ENCODE measurements at places on chromosomes 1 and 21. TPM values are rescaled to one million over a fixed set of nuclear protein-coding genes. Genes with fewer than 3 reads are reported as not detected.

DNA sequence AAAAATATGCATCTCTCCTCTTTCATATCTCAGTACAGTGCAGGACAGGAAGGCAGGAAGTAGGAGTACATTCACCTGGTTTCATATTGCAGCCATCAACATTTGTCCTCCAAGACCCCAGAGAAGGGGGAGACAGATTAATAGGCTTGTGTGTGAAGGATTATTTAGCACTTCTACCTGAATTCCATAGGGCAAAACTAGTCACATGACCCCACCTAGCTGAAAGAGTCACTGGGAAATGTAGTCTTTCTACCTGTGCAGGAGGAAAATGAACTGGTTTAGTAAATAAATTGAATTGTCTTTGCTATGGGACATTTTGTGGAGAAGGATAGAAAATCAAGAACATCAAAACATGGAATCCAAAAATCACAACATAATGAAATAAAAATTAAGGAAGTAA is 13.9 kb upstream of the TRIM33 start:
- no peak for DNase-seq

DNA sequence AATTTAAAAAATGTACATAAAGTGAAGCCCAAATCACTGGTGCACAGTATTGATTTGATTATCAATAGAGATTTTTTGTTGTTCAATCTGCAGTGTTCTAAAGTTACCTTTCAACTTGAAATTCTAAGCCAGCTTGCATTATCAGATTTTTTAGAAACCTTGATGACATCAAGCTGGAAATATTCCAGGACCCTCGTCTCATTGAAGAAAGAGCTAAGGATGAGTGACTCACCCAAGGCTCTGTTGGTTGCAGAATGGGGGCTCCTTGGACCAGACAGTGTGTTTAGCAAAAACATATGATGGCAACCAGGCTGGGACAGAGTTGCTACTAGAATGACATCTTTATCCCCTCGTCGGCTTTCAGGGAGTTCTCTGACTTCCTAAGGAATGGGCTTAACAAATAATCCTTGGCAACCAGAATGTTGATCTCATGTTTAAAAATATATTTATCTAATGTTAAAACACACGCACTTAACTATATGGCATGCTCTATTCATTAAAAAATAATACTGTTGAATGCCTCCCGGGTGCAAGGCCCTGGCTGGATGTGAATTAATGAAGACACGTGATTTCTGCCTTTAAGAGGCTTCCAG is 79.7 kb downstream of the RUNX3 start:
- DNase-seq: no peak

GRCh38 chr1:178066908-178067614 is 26.8 kb upstream of the RASAL2 start:
- DNase-seq: no peak

DNA sequence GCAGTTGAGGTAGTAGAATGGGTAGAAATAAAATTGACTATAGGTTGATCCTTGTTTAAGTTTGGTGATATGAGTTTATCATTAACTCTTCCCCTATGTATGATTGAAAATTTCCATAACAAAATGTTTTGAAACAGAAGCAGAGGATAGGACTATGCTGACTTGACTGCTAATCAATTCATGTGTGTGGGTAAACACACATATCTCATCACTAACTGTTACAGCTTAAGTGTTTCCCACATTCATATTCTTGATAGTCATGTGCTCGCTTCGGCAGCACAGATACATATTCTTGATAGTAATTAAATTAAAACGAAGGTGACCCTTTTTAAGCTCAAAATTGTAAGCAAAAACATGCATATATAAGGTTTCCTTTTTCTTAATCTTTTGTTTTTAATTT is 68.2 kb upstream of the SAMSN1 start:
- DNase-seq: no peak

Gene YIPF1
- 21.8 TPM for total RNA-seq

DNA sequence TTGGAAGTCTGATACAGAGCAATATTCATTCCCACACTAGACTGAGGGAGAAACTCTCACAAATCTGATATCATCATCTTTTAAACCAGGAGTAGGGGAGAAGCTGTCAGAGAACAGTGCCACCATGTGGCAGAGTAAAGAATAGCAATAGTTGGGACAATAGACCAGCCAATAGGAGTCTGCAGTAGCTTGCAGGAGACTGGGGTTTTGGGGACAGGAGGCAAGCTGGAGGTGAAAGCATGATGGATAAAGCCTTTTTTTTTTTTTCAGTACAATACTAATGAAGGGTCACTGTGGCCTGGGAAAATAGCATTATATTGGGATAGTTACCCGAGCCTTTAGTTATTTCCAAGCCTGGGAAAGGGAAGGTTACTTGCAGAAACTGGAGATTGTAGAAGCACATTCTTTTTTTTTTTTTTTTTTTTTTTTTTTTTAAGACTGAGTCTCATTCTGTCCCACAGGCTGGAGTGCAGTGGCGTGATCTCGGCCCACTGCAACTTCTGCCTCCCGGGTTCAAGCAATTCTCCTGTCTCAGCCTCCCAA is 120.7 kb downstream of the S1PR1 start:
- DNase-seq: peak; percentile 40

GRCh38 chr1:61536174-61537108 is 188.5 kb downstream of the TM2D1 start:
- no peak for DNase-seq

GRCh38 chr1:154445040-154445472 is 39.9 kb downstream of the IL6R start:
- DNase-seq: no peak

DNA sequence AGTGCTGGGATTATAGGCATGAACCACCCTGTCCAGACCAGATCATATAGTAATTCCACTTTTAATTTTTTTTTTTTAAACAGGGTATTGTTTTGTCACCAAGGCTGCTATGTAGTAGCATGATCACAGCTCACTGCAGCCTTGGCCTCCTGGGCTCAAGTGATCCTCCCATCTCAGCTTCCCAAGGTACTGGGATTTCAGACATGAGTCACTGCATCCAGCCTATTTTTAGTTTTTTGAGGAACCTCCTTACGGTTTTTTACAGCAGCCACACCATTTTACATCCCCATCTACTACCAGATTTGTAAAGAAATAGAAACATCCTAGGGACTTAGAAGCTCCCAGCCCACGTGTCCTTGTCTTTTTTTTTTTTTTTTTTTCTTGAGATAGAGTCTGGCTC is 24.0 kb downstream of the L1TD1 start:
- DNase-seq: no peak

Data from foreskin keratinocyte (primary cell).